ENCODE measurements at places on chromosomes 13 and 19. TPM values are rescaled to one million over a fixed set of nuclear protein-coding genes. Genes with fewer than 3 reads are reported as not detected.

DNA sequence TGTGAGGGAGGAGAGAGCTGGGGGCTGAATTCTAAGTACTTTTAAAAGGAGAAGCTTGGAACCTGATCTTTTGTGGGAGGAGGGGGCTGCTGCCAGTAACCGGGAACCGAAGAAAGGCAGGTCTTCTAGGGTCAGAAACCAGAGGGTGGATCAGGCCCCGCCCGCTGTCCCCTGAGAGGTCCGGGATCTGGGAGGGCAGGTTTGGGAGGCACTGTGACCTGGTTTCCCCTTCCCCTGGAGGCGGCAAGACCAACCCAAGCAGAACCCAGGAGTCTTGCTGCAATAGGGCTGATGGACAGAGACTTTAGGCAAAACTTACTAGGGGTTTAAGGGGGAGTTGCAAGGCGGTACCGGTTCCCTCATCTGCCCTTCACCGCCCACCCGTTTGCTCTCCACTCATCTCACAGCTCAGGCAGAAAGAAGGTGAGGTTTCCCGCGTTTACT lies 707 bp upstream of the KLK8 start:
- no peak for DNase-seq

- DNase-seq: no peak
These were observed 23.3 kb downstream of the N4BP2L2 start for GRCh38 chr13:32515246-32515645.

- DNase-seq: no peak
These were observed 371.3 kb downstream of the COG6 start for GRCh38 chr13:40026741-40027140.

DNA sequence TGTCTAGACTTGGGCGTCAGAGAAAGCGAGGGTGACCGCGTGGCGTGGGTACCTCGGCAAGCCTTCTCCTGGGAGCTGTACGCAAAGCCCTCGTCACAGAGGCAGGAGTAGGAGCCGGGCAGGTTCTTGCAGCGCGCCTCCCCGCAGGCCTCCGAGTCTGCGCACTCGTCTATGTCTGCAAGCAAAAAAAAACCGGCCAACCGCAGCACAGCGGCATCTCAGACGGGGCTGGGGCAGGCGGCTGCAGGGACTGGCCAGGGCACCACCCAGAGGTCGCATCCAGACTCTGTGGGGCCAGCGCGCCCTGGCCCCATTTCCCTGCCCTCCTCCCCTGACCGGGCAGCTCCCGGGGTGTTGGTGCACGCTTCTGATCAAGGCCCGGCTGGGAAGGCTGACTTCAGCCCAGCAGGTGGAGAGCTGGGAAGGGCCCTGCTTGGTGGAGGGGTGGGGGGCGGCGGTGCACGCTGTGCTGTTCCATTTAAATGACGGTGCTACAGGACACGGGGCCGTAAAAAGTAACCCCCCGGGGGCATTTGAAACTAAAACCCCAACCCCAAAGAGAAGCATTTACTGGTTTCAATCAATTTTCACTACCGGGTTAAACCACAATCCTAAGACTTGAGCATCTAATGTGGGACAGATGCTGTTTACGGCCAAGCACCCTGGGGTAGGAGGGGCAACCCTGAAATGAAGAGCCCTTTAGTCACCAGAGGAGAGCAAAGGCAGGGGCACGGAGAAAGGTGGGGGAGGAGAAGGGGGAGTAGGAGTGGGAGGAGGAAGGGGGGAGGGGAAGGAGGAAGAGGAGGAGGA lies 28.2 kb downstream of the GAS6 start:
- DNase-seq: no peak

- no peak for DNase-seq
These were observed 53.1 kb downstream of the ATP7B start for GRCh38 chr13:51958217-51958547.

DNA sequence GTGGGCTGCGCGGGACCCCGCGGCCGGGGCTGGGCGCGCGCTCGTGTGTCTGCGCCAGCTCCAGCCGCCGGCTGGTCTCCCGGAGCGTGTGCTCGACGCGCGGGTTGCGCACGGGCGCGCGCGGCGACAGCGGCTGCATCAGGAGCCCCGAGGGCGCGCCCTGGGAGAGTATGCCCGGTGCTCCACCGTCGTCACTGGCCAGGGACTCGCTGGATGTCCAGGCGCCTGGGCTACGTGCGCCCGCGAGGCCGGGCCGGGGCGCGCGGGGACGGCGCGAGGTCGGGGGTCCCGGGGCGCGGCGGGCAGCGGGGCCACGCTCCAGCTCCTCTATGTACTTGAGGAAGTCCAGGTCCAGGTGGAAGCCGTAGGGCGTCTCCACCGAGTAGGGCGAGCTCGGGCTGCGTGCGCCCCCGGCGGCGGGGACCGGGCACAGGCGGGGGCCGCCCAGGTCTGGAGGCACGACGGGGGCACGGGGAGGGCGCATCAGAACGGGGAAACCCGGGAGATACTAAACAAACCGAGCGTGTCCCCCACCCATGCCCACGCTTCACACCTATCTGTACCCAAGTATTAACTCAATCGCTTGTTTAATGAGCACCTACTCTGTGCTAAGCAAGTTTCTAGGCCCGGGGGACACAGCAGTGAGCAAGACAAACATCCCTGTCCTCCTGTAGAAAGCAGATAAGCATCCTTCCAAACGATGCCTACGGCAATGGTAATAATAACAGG lies 7.6 kb downstream of the KANK3 start:
- DNase-seq: no peak

DNA sequence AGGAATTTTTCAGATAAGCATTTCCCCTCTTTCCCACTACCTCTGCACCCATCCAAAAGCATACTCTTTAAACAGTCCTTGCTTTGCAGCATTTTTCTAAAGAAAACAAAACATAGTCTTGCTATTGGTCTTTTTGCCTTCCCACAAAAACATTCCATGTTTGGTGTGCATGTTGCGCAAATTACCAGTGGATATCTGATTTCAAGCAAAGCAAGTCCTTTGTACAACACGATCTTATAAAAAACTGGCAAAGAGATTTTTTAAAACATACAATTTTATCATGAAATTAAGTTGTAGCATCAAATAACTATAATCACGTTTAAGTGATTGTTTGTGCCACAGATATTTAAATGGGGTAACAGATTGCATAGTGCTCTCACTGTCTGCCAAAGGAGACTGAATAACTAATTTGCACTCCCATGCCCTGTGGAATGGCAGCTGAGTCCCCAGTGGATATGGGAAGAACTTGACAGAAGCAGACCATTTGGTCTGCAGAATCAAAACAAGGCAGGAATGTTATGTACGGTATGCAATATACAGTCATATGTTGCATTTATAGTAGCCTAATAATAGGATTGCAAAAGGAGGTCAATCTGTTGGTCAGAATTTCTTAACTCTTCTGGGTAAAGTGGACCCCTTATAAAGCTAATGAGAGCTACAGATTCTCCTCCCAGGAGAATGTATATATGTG lies 285.7 kb downstream of the TBC1D4 start:
- DNase-seq: no peak

DNA sequence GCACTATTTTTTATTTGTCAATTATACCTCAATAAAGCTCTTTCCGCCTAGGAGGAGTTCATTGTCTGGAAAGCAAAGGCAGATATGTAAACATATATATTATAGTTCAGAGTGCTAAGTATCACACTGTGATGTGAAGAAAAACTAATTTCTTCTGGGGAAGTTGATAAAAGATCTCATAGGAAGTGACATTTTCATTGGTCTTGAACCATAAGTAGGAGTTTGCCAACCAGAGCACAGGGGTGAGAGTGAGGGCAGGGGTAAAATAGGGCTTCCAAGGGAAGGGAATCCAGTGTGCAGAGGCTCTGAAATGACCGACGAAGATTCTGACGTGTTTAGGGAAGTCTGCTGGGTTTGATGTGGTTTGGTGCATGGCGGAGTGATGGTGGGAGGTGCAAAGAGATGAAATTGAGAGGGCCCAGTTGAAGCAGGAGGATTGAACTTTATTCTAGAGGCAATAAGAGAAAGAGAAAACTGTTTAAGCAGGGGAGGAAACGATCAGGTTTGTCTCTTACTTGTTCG lies 780 bp upstream of the GTF2F2 start:
- no peak for DNase-seq

DNA sequence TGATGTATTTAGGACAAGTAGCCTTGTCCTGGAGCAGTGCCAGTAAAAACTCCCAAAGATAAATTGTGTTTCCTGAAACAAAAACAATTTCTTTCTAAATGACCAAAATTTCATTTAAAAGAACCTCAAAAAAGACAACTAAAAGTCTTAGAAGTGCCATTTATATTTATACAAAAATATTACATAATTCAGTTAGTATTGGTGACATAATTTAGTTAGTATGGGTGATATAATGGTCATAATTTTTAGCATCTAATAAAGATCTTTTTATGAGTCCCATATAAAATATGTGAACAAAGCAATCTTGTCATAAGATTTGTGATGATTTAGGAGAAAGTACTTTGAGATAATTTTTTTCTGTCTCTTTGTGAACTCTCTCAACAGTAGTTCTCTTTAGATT lies 76.0 kb downstream of the ELF1 start:
- peak; percentile 35 for DNase-seq

DNA sequence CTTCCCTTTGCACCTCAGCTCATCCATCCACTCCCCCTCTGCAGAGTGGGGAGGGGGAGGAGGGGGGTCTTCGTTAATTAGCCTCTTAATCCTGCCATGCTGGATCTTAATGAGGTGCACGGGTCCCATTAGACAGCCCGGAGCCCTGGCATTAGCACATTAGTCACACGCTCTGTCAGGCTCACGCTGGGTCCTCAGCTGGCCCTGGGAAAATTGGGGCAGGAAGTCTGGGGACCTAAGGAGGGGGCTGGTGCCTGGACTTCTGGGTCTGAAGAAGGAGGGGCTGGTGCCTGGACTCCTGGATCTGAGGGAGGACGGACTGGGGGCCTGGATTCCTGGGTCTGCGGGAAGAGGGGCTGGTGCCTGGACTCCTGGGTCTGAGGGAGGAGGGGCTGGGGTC lies 444 bp upstream of the NCCRP1 start:
- no peak for DNase-seq

- no peak for DNase-seq
These were observed 1362.0 kb downstream of the PCDH9 start for GRCh38 chr13:65868099-65868498.

DNA sequence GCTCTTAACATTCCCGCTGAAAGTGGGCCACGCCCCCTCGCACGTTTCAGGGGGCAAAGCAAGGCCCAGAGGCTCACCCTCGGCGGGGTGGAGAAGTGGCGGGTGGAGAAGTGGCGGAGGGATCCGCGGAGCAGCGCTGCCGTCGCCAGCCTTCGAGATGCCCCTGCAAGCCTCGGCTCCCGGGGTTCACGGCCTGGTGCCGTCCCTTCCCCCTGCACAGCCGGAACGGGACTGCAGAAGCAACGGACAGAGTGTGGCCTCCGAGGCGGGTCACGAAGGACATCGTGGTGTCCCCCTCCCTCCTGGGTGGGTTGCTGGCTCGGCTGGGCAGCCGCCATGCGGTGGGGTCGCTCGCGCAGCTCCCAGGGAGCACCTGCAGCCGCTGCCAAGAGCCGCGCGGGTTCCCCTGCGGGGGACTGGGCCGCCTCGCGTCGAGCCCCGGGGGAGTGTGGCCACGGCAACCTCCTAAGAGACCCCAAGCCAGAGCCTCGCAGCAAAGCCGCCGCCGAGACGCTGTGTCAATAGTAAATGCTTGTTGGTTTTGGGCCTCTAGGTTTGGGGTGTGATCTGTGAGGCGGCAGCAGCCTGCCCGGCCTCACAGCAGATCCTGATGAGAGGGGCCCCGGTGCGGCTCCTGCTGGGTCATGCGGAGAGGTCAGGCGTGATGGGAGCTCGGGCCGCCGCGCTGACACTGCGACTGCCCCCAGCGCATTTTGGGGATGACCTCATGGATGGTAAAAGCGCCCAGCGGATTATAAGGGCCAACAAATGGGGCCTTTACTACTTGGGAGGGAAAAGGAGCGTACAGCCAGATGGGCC lies 5.5 kb downstream of the TPGS1 start:
- peak; percentile 86 for DNase-seq

GRCh38 chr19:47781590-47782262 lies 3.2 kb downstream of the SELENOW start:
- DNase-seq: no peak

GRCh38 chr13:50094615-50095293 lies 79.5 kb downstream of the KCNRG start:
- DNase-seq: no peak

GRCh38 chr13:37587236-37587635 lies 11.3 kb downstream of the POSTN start:
- DNase-seq: no peak

DNA sequence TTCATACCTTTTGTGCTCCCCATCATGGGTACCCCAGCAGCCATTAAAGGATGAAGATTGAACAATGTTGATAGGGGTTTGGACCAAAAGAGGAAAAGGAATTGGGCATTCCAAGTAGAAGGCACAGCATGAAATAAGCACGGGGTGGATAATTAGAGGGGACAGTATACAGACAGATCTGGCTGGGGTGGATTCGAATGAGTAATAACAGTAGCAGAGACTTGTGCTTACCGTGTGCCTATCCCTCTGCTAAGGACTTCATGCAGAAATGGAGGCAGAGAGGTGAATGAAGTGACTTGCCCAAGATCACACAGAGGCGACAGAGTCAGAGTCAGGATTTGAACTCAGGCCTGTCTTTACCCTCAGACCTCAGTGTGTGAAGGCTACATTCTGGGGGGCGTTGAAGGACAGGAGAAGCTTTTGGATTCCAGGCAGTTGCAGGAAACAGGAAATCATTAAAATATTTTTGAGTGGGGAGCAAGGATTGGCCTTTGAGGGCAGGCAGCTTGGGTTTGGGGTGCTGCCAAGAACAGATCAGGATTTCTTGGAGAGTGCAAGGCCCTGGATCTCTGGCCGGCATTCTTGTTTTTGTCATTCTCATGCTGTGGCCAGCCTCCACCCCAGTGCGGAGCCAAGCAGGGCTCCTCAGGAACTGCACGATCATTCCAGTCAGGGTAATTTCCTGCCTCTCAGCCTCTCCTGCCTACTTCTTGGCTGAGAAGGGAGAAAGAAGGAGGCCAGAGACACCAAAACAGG lies 18.7 kb downstream of the PAF1 start:
- peak; percentile 58 for DNase-seq

- no peak for DNase-seq
These were observed 22.8 kb downstream of the DCLK1 start for GRCh38 chr13:36108342-36108741.

GRCh38 chr19:15280915-15281683 lies 48.9 kb upstream of the EPHX3 start:
- peak; percentile 89 for DNase-seq

Gene ZNF846
- 18.2 TPM for total RNA-seq

Gene ATXN8OS
- not detected for total RNA-seq

Gene TEX29
- not detected for total RNA-seq

Gene CEACAM16
- not detected for total RNA-seq

Gene FGF21
- not detected for total RNA-seq

Gene SYDE1
- 13.1 TPM for total RNA-seq

Gene MEF2B
- total RNA-seq: not detected

Gene SLC6A16
- total RNA-seq: 2.1 TPM

Gene NLRP5
- not detected for total RNA-seq

Gene SOHLH2
- total RNA-seq: not detected

Gene JOSD2
- total RNA-seq: 38.1 TPM

All from thyroid gland (tissue), 4 donors.